ENCODE measurements at places on chromosomes 7 and 10.
A peak's percentile ranks its signal among the peaks of the same experiment; 100 is the strongest.

DNA sequence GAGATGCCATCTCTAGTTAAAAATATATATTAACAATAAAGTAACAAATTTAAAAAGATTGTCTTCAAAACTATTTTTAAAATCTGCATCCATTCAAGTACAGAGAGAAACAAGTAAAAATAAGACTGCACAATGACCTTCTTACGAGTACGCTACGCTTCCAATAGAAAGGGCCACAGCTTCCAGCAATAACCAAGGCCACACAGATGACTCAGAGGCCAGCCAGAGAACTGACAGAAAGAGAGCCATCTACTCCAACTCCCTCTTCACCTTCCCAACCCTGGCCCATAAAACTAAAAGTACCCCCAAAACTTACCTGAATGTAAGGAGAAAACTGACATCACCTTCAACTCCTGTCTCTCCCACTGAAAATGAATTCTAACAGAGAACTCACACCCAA lies 26.8 kb downstream of the PILRA start:
- peaks cover 7% of the 10 kb centered on the region for H3K4me1 ChIP-seq
- peaks cover 28% of the 10 kb centered on the region for H3K27me3 ChIP-seq
- no peak overlapping the region for H3K4me3 ChIP-seq
- DNase-seq = no peak
- no peaks in the 10 kb centered on the region for H3K36me3 ChIP-seq

GRCh38 chr7:4774658-4775249 lies 669 bp upstream of the AP5Z1 start:
- H3K4me3 ChIP-seq = peak overlapping the region; percentile 98
- H3K36me3 ChIP-seq = no peaks in the 10 kb centered on the region
- H3K4me1 ChIP-seq = peaks cover 20% of the 10 kb centered on the region
- DNase-seq = no peak
- no peaks in the 10 kb centered on the region for H3K27me3 ChIP-seq

DNA sequence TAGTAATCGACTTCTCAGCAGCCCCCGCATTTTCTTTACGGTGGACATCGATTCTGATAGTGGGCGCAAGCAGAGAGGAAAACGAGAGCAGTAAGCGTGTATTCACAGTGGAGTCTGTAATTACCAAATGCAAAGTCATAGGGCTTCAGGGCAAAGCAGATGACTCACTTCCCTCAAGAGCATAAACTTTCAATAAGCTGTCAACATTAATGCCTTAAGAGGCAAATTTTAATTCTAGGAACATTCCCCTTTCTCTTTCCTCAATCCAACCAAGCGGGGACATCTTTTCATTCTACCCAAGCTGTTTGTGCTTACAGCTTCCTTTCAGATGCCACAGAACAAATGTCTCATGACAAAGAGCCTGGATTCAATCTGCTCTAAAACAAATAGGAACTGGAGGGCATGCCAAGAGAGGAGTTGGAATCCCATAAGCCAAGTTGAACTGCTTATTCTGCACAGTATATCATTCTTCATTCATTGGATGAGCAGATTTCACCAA lies 48.6 kb downstream of the MALSU1 start:
- DNase-seq = no peak
- H3K27me3 ChIP-seq = no peaks in the 10 kb centered on the region
- peaks cover 48% of the 10 kb centered on the region for H3K36me3 ChIP-seq
- H3K4me3 ChIP-seq = peak overlapping the region; percentile 20

DNA sequence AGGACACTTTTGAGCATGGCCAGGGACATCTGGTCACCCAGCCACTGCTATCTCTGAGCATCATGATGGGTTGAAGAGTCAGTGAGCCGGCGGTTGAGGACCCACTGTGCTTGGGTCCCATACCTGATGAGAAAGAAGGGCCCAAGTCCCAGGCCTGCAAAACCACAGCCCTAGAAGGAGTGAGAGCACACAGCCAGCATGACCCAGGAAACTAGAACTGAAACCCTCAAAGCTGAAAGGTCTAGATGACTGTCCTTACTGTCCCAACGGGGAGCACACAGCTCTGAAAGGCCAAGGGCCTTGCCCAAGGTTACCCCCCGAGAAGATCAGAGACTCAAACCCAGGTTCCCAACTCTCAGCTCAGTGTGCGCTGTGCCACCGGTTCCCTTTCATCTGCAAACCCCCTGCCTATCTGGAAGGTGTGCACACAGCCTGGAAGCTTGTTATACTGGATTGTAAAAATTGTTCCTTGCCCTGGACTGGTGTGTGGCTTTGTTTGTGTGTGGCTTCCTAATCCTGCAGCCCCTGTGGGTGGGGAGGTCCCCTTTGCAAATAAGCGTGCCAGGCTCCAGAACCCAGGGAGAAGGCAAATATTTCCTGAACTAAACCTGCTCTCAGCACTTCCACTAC lies 22.6 kb upstream of the PSAP start:
- no peaks in the 10 kb centered on the region for H3K27me3 ChIP-seq
- no peaks in the 10 kb centered on the region for H3K36me3 ChIP-seq
- no peak overlapping the region for H3K4me3 ChIP-seq
- H3K4me1 ChIP-seq = peaks cover 7% of the 10 kb centered on the region
- peak overlapping the region; percentile 30 for H3K27ac ChIP-seq

DNA sequence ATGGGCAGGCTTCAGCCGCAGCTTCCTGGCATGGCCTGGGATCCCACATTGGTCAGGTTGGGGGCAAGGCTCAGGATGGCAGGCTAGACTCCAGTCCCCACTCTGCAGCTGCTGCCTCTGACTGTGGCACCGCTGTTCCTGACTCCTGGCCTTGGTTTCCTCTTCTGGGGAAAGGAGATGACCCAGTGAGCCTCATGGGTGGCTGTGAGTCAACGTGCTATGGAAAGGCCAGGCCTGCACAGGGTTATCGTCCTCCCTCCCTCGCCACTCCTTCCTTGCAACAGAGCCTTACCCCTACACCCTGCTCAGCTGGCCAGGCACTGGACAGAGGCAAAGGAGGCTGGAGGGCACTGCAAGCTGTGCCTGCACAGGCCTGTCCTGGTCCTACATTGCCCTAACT lies 36.1 kb upstream of the CHST15 start:
- H3K36me3 ChIP-seq = no peaks in the 10 kb centered on the region
- no peaks in the 10 kb centered on the region for H3K27me3 ChIP-seq
- no peak for DNase-seq
- H3K4me1 ChIP-seq = peaks cover 14% of the 10 kb centered on the region

GRCh38 chr7:40611095-40611871 lies 476.5 kb downstream of the SUGCT start:
- H3K36me3 ChIP-seq = no peaks in the 10 kb centered on the region
- H3K4me3 ChIP-seq = no peak overlapping the region
- no peaks in the 10 kb centered on the region for H3K4me1 ChIP-seq
- no peak overlapping the region for H3K27ac ChIP-seq
- DNase-seq = no peak
- H3K27me3 ChIP-seq = no peaks in the 10 kb centered on the region

GRCh38 chr7:28937619-28938018 lies 20.5 kb downstream of the TRIL start:
- no peak for DNase-seq
- peaks cover 66% of the 10 kb centered on the region for H3K4me1 ChIP-seq
- H3K27me3 ChIP-seq = peaks cover 16% of the 10 kb centered on the region
- no peaks in the 10 kb centered on the region for H3K36me3 ChIP-seq
- no peak overlapping the region for H3K4me3 ChIP-seq
- no peak overlapping the region for H3K27ac ChIP-seq

DNA sequence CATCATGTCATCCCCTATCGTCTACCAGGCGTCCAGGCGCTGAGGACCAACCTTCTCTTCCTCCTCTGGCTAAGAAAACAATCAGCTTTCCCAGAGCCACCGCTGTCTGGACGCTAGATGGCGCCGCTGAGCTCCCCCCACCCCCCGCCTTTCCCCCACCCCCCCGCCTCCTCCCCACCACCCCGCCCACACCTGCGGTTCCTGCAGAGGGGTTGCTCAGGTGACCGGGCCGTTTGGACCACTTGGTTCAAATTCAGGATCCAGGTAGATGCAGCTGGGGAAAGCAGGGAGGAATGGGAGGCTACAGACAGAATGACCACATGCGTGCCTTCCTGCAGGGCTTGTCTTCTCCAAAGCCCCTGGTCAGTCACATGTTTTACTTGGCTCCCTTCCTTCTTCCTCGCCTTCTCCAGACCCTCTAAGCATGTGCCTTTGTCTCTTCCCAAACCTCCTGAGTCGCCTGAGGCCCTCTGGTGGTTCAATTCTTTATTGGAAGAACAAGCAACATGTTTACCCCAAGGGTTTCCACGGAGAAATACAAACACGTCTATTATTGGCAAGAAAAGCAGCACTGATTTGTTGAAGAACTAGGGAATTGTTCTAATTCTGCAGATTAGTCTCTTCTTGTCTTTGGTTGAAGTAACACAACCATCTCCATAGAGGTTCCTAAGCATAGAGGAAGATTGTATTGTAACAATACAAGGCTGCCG lies 24.7 kb downstream of the AOC1 start:
- DNase-seq = no peak
- peak overlapping the region; percentile 14 for H3K27ac ChIP-seq
- H3K36me3 ChIP-seq = no peaks in the 10 kb centered on the region

DNA sequence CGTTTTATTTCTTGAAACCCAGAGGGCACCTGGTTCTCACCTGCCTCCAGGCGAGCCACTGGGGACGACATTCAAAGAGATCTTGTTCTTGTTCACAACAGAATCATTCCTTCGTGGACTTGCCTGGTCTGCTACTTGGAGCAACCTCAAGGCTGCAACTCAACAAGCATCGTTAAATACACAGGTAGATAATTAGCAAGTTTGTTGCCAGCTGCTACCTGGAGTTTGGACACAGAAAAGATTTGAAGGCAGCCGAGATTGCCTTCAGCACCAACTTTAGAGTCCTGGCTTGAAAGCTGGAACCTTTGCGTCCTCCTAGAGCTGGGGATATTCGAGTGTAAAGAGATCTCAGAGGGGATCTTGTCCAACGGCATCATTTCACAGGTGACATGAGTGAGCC lies 89.6 kb upstream of the C7orf33 start:
- H3K4me1 ChIP-seq = peaks cover 9% of the 10 kb centered on the region
- no peak for DNase-seq
- H3K36me3 ChIP-seq = no peaks in the 10 kb centered on the region

DNA sequence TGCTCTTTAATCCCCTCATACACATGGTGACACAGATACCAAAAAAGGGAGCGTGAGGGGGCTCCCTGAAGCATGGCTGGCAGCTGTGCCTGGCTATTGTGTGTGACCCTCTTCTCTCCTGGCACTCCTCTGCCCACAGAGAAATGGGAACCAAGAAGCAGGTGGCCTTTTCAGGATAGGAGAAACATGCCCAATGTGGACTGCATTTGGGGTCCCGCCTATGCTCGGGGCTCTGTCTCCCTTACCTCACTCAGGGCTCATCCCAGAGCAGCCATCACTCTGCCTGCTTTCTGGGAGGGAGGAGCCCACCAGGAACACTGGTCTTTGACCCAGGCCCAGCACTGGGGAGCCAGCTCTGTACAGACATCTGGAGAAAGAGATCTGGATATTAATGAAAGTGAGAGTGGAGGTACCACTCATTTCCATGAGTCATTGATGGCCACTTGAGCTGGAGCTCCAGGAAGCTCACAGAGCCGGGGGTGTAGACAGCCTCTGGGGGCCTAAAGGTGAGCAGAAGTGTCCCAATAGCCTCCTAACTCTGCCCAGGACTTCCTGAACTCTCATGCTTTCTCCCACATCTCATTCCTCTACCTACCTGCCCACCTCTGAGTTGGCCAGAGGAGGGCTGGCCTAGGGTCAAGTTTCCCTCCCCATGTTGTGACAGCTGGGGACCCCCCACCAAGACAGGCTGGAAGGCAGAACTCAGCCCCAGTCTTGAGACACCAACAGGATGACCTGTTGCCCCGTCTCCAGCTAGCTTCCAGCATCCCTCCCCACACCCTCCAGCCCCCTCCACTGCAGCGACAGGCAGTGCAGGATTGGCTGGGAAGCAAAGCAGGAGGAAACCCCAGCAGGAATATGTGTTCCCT lies 42.6 kb downstream of the DRGX start:
- DNase-seq = no peak
- peaks cover 3% of the 10 kb centered on the region for H3K27me3 ChIP-seq
- no peak overlapping the region for H3K27ac ChIP-seq
- no peaks in the 10 kb centered on the region for H3K36me3 ChIP-seq

GRCh38 chr7:85237721-85238120 lies 50.9 kb upstream of the SEMA3D start:
- H3K27me3 ChIP-seq = no peaks in the 10 kb centered on the region
- H3K27ac ChIP-seq = no peak overlapping the region
- no peaks in the 10 kb centered on the region for H3K36me3 ChIP-seq
- DNase-seq = no peak

GRCh38 chr7:107404740-107405537 lies 64.9 kb upstream of the GPR22 start:
- H3K4me3 ChIP-seq = no peak overlapping the region
- peaks cover 16% of the 10 kb centered on the region for H3K4me1 ChIP-seq
- peak overlapping the region; percentile 72 for H3K27ac ChIP-seq
- no peaks in the 10 kb centered on the region for H3K27me3 ChIP-seq
- no peak for DNase-seq

DNA sequence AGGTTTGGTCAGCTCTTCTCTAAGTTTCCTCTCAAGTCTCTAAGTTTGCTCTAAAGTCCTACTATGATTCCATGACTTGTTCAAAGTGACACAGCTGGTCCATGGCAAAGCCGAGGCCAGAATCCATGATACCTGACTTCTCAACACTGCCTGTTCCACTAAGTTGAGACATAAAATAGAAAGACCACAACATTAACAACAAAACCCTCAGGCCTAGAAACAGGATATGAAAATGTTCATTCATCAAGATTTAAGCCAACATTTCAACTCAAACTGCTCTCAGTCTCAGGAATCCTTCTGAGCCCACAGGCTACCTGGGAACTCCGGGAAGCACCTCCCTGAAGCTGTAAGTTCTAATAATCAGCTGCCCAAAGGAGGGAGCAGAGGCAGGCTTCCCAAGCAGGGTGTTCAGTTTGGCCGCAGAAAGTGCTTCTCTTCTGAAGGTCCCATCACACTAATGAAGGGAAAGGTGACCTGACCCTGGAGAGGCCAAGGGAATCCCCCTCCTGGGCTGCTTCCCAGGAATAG lies 62.9 kb downstream of the STK17A start:
- no peak for DNase-seq
- H3K4me1 ChIP-seq = peaks cover 23% of the 10 kb centered on the region
- peaks cover 42% of the 10 kb centered on the region for H3K36me3 ChIP-seq
- no peaks in the 10 kb centered on the region for H3K27me3 ChIP-seq
- H3K4me3 ChIP-seq = no peak overlapping the region

- no peaks in the 10 kb centered on the region for H3K27me3 ChIP-seq
- no peak overlapping the region for H3K4me3 ChIP-seq
- DNase-seq = no peak
- H3K4me1 ChIP-seq = peaks cover 26% of the 10 kb centered on the region
- peaks cover 37% of the 10 kb centered on the region for H3K36me3 ChIP-seq
- peak overlapping the region; percentile 63 for H3K27ac ChIP-seq
Observed at GRCh38 chr10:80509403-80510161, 28.1 kb upstream of the SH2D4B start.

- H3K4me1 ChIP-seq = peaks cover 8% of the 10 kb centered on the region
- H3K27ac ChIP-seq = no peak overlapping the region
- H3K4me3 ChIP-seq = no peak overlapping the region
- H3K27me3 ChIP-seq = no peaks in the 10 kb centered on the region
Observed at GRCh38 chr7:81693080-81693479, 76.8 kb downstream of the HGF start.

- H3K4me1 ChIP-seq = no peaks in the 10 kb centered on the region
- no peak for DNase-seq
- H3K27me3 ChIP-seq = no peaks in the 10 kb centered on the region
- no peaks in the 10 kb centered on the region for H3K36me3 ChIP-seq
- H3K27ac ChIP-seq = no peak overlapping the region
Observed at GRCh38 chr10:68086910-68087684, 12.0 kb upstream of the HERC4 start.

All from type B pancreatic cell (in vitro differentiated cells).